ENCODE measurements at places on chromosomes 1 and 21. TPM values are rescaled to one million over a fixed set of nuclear protein-coding genes. Genes with fewer than 3 reads are reported as not detected.

The H6PD gene
- total RNA-seq: 7.6 TPM

The RHBDL2 gene
- total RNA-seq: not detected

- no peak overlapping the region for H3K27ac ChIP-seq
- no peak overlapping the region for H3K4me3 ChIP-seq
- no peak for DNase-seq
- H3K36me3 ChIP-seq: no peaks in the 10 kb centered on the region
- 0 out of 2 replicates have a peak, but pooled peaks cover 2% of the 10 kb centered on the region for H3K4me1 ChIP-seq
- H3K27me3 ChIP-seq: no peaks in the 10 kb centered on the region
These were observed 56.5 kb upstream of the PSEN2 start for GRCh38 chr1:226813671-226814591.

DNA sequence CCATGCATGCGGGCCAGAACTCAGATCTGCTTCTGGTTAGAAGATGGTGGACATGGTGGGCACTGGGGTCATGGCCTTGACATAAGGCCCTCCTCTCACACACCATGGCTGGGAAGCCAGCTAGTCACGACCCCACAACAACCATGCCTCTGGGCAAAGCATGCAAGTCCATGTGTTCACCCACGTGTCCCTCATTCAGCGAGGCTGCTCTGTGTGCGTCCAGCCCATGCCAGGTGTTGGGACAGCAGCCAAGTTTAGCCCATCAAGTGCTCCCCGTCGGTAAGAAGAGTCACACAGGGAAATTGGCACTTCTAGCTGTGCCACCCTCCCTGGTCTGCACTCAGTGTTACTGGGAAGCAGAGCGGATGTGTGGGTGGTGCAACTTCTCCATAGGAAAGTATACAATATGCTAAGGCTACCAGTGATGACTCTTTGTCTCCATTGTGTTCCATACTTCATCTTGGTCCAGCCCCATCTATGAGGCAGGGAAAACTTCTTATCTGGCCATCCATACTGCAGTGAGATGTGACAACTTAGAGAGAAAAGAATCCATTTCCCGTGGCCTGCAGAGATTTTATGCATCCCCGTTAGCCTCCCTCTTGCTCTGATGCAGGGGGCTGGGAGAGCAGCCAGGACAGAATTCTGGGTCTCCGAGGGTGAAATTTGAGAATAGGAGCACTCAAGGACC lies 198.0 kb downstream of the GRIK3 start:
- no peaks in the 10 kb centered on the region for H3K36me3 ChIP-seq
- DNase-seq: no peak
- H3K27ac ChIP-seq: no peak overlapping the region

GRCh38 chr1:166925810-166926478 lies 49.4 kb downstream of the ILDR2 start:
- no peak for DNase-seq
- H3K27ac ChIP-seq: no peak overlapping the region
- no peak overlapping the region for H3K4me3 ChIP-seq

DNA sequence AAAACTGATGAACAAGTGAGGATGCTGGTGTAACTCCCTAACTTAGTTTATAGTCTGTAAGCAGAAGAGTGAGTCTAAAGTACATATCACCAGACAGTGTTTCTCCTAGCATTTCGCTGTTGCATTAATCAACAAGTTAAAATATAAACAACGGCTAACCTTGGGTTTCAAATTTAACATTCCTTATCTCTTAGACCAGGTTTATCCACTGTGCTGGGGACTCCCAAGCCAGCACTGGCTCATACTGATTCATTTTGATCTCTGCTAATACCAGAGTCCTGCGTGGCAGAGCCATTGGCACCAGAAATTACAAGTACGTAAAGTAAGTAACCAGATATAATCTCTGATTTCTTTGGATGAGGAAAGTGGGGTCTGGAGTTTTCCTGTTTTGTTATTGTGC lies at the start of gene FMO1:
Gene FMO1 (plus strand): TSS at position 193 of the 400 bp plus-strand sequence. CDS start 9,594 bp downstream, outside the sequence.
- H3K27me3 ChIP-seq: no peaks in the 10 kb centered on the region
- H3K27ac ChIP-seq: no peak within 1 kb of the TSS
- H3K4me3 ChIP-seq: no peak within 1 kb of the TSS
- no peaks in the 10 kb centered on the region for H3K36me3 ChIP-seq
- no peak for DNase-seq
- peaks cover 5% of the 10 kb centered on the region for H3K4me1 ChIP-seq

DNA sequence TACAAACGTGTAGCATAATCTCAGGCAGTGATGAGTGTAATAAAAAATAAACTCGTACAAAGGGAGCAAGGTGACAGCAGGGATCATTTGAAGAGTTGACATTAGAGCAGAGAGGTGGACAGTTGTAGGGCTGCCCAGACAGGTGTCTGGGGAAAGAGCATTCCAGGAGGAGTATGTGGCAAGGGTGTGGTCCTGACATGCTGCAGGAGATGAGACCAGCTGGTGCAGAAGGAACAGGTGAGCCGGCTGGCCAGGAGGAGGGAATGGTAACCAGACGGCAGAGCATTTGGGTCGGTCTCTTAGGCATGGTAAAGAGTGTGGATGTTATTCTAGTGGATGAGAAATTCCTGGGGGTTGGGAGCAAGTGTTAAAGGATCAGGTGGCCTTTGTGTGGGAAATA lies 306.3 kb downstream of the LMX1A start:
- no peak for DNase-seq
- no peak overlapping the region for H3K27ac ChIP-seq
- H3K27me3 ChIP-seq: no peaks in the 10 kb centered on the region
- peaks cover 2% of the 10 kb centered on the region for H3K4me1 ChIP-seq
- H3K36me3 ChIP-seq: no peaks in the 10 kb centered on the region

GRCh38 chr1:200524092-200524491 lies 96.5 kb downstream of the KIF14 start:
- H3K4me1 ChIP-seq: no peaks in the 10 kb centered on the region
- no peak overlapping the region for H3K27ac ChIP-seq
- no peak overlapping the region for H3K4me3 ChIP-seq
- H3K27me3 ChIP-seq: no peaks in the 10 kb centered on the region

GRCh38 chr1:87760155-87760554 lies 431.5 kb downstream of the LMO4 start:
- no peak overlapping the region for H3K27ac ChIP-seq
- DNase-seq: no peak
- no peaks in the 10 kb centered on the region for H3K27me3 ChIP-seq
- H3K4me3 ChIP-seq: no peak overlapping the region
- no peaks in the 10 kb centered on the region for H3K4me1 ChIP-seq
